Thoracic aorta endothelial cell (primary cell): ENCODE measurements at places on chromosomes 4 and X. TPM values are rescaled to one million over a fixed set of nuclear protein-coding genes. Genes with fewer than 3 reads are reported as not detected.

Gene FGF2
- total RNA-seq = 26.3 and 30.0 TPM in 2 replicates

Gene SPANXN3
- total RNA-seq = not detected in 2 replicates

Gene CT45A2
- not detected in 2 replicates for total RNA-seq

Gene MAGEA8
- not detected in 2 replicates for total RNA-seq

Gene RNF212
- 0.36 and 2.3 TPM in 2 replicates for total RNA-seq

Gene KIAA1210
- total RNA-seq = not detected in 2 replicates

Gene TBC1D8B
- total RNA-seq = 9.0 and 10.4 TPM in 2 replicates

Gene RGN
- total RNA-seq = 1.1 and 1.9 TPM in 2 replicates

Gene TCEAL6
- not detected in 2 replicates for total RNA-seq

Gene GAGE12J
- total RNA-seq = not detected in 2 replicates

Gene PLXNB3
- total RNA-seq = 2.2 and 7.0 TPM in 2 replicates

Gene SERPINA7
- total RNA-seq = not detected in 2 replicates

Gene ITIH6
- not detected in 2 replicates for total RNA-seq

Gene SHISA3
- 24.2 and 24.5 TPM in 2 replicates for total RNA-seq

Gene FAM184B
- under 0.01 TPM in 1 of 2 replicates, not detected in the other for total RNA-seq

Gene NEUROG2
- not detected in 2 replicates for total RNA-seq

Gene INTU
- total RNA-seq = 5.6 and 6.5 TPM in 2 replicates

Gene SATL1
- not detected in 2 replicates for total RNA-seq

Gene TLR3
- total RNA-seq = 4.4 and 7.5 TPM in 2 replicates

Gene POF1B
- total RNA-seq = 0.43 and 0.53 TPM in 2 replicates

Gene CLTRN
- not detected in 2 replicates for total RNA-seq

Gene ADAM29
- total RNA-seq = not detected in 2 replicates

Gene EPHA5
- total RNA-seq = not detected in 2 replicates
